ENCODE measurements at places on chromosomes 3 and 15.

GRCh38 chr3:187830181-187830580 lies 84.9 kb upstream of the BCL6 start:
- no peak for DNase-seq

- DNase-seq, result no peak
Measured at GRCh38 chr15:67157521-67158252, 92.3 kb downstream of the SMAD3 start.

DNA sequence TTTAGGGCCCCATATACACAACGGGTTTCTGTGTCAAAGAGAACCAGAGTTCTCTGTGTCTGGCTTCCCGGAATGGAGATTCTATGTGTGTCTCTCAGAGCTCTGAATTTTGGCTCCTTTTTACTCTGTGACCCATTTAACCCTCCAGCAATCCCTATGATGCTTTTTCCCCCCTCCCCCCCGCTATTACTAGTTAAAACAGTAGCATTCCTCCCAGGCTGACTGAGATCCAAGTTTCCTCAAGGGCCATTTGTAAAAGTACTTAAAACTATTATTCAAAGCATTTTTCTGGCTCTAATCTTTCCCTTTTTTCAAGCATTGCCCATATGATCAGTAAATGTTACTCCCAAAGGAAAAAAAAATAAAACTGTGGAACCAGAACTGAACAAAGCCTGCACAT lies 6.6 kb upstream of the STAC start:
- no peak for DNase-seq

DNA sequence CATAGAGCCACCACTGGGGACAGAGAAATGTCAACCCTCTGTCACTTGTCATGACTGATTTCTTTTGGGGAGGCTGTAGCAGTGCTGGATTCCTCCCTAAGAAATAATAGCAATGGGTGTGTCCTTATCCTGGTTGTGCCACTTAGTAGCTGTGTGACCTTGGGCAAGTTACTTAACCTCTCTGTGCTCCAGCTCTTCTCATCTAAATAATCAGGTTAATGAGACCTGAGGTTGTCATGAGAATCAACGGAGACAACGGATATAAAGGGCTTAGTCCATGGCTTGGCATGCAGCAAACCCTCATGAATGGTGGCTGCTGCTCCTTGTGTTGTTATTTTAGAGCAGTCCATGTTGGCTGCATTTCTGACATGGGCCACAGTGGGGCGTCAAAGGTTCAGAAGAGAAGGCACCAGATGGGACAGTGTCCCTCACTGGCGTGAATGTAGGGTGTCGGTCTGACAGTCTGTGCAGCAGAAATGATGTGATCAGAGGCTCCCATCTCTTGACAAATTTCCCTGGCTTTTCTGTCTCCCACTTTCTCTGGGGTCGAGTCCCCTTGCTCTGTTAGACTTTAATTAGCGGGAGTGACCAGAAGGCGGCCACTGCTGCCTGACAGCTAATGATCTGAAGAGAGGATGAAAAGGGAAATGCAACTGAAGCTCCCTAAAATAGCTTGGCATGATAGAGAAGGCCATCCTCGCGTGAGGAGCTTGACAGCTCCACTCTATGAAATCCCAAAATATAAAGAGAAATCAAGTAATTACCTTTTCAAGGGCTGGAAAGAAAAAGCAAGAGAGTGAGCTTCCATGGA lies 209.4 kb downstream of the CADPS start:
- DNase-seq, result no peak

DNA sequence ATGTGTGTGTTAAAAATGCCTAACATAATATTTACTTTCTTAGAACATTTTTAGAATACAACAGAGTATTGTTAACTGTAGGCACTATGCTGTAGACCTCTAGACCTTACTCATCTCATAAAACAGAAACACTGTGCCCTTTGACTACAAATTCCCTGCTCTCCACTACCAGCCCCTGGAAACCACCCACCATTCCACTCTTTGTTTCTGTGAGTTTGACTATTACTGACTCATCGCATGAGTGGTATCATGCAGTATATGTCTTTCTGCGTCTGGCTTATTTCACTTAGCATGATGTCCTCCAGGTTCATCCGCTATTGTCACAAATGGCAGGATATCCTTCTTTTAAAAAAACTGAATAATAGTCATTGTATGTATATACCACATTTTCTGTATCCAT lies 216.7 kb upstream of the CFAP20DC start:
- no peak for DNase-seq

DNA sequence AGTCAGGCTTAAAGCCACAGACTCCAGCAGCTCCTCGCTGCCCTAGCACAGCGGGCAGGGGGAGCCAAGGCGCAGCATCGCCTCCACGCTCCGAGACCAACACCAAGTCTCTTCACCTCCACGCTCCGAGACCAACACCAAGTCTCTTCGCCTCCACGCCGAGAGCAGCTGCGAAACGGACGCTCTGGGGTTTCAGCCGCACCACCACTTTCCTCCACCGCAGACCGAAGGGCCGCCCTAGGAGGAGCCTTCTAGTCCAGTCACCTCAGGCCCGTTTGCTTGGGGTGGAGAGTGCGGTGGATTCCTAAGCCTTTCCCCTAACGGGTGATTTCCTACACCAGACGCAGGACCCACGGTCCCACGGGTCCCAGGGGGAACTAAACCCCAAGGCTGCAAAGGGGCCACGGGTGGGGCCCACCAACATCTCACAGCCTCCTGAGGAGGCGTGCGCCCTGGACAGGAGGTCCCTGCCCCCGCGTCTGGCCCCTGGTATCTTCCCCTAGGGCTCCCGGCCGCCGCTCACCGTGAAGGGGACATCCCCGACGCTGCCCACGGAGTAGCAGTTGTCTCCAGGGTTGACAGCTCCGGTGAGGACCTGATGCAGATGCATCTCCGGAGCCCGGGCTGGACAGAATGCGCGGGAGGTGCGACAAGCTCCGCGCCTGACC lies 501 bp downstream of the DMXL2 start:
- no peak for DNase-seq

- no peak for DNase-seq
Measured at GRCh38 chr15:75966073-75966472, 46.2 kb downstream of the NRG4 start.

All from stimulated activated CD8-positive, alpha-beta memory T cell treated with anti-CD3 and anti-CD28 coated beads, Interleukin-2, amount 100 ng/mL, for 1 hour (primary cell).